ENCODE measurements at places on chromosomes 1 and 21.

DNA sequence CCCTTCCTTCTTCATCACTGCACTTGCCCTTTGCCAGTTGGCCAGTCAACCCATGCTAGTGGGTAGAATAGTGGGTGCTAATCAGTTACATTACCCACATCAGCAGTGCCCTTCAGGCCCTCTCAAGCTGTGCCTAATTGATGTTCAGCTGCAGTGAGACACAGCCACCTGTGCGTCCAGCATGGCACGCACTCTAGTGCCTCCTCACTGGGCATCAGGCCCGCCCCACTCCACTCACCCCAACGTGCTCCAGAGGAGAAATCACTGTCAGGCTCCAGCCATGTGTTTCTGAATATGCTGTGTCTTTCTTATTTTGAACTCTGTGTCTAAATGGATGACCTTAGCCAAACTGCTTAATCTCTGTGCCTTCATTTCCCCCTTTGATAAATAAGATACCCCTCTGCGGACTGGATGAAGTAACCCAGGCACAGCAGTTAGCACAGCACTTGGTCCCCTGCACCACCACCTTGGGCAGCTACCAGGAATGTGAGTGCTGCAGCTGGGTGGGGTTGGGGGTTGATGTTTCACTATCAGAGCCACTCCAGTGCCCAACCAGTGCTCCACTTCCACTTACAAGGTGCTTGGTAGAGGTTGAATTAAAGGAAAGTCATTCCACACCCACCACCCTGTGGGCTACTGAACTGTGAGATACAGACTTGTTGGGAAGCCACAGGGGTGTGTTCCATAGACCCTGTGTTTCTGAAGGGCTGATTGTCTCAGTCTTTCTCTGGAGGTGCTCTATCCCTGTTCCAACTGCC lies 8.9 kb upstream of the ADORA3 start:
- no peak for DNase-seq

DNA sequence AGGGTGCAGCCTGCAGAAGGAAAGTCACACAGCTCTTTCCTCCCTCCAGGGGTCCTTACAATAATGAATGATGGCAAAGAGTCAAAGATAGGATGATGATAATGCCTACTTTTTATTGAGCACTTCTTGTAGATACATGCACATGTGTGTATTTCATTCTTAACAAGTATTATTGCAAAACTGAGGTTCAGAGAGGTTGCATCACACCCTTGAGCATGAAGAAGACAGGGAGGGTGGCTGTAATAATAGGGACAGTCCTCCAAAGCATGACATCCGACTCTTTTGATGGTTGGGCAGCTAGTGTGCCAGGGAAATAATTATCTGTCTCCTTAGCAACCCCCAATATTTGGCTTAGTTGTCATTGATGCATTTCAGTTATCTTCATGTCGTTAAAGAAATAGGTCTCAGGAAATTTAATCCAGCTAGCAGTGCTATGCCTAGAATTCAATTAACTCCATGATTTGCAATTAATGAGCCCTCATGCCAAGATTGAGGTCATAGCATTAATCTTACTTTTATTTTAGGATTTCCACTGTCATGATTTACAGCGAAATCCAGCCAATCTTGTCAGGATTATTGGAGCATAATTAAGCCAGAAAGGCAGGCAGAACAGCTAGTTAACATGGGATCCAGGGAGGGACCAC lies 35.0 kb downstream of the DNAJC6 start:
- DNase-seq = no peak

- no peak for DNase-seq
Measured at GRCh38 chr1:62687421-62687902, 724 bp downstream of the DOCK7 start.

GRCh38 chr1:37498872-37499617 lies 15.5 kb downstream of the MEAF6 start:
- no peak for DNase-seq

- no peak for DNase-seq
Measured at GRCh38 chr1:44423591-44424537, 18.8 kb downstream of the RNF220 start.

Measured in SIG-M5 (cell line).